ENCODE measurements at places on chromosomes 5 and 9.

GRCh38 chr9:131525643-131526565, 5.2 kb downstream of the UCK1 start:
- DNase-seq, result no peak

DNA sequence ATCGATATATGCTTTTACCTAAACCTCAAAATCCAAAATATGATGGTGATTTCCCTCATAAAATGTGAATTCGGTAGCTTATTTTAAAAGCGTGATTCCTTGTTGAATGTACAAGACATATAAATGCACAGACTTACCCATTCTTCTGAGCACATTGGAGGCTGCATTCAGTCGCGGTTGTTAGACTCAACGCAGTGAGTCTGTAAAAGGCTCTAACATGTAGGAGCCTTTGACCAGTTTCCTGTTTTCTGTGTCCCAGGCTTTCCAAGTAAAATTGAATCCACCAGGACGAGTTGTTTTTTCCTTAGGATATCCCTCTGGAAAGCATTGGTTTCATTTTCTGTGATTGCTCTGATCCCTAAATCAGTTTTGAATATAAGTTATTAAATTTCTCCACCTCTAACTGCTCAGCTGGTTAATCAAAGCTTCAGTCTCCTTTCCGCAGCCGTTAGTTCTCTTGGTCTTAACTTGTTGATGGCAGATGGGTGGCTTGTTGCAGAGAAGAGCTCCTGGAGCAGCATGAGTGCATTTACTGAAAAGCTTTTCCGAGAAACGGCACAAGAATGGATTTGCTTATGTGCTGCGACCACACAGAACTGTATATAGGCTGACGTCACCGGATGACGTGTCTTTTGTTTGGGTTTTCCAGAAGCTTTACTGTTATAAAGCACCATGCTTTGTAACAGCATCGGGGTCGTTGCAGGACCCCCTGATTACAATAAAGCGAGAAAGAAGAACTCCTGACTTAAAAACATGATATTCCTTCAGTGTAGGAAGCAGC, at the start of gene LRRTM2:
Gene LRRTM2, minus strand, starts transcription at position 565 of the 781 bp plus-strand sequence. Its CDS starts 424 bp downstream, at position 141.
- no peak for DNase-seq

DNA sequence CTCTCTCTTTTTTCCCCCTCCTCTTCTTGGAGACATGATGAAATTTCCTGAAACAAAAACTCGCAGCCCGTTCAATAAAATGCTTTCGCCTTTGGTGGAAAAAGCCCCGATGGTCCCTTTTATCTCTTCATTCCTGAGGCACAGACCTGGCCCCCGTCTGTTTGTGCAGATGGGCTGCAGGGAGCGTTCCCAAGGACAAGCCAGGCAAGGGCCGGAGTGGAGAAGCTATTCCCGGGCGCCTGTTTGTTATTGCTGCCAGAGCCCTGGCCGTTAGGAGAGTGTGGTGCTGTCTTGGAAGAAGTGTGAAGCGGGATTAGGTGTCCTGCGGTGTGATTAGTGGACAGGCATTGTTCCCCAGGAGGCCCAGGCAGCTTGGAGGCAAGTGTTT, 71.9 kb downstream of the SMIM23 start:
- no peak for DNase-seq

GRCh38 chr5:158792976-158793375, 306.7 kb downstream of the EBF1 start:
- DNase-seq, result no peak

DNA sequence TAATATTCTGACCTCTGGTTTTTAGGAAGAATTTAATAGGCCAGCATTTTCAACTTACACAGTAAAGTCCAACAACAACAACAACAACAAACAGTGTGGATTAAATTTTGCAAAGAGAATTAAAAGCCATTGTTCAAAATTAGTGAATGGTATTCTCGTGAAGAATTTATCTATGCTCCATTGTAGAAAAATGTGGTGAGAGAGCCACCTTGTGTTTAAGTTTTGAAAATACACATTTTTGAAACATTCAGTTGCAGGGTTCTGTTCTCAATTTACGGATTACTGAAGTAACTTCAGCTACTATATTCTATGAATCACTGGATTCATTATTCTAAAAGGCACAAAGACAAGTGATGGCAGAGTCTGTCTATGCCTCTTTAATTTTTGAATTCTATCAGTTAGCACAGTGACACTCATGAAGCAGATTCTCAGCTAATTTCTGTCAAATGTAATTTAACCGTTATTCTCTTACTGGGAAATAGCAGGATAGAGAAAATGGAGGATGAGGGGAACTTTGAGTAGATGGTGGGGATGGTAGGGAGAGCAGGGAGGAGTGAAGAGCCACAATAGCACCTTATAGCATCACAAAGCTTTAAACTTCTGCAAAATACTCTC, 11.0 kb downstream of the CCDC152 start:
- no peak for DNase-seq

- DNase-seq, result no peak
These were observed 157.6 kb upstream of the RAI14 start for GRCh38 chr5:34498572-34498971.

DNA sequence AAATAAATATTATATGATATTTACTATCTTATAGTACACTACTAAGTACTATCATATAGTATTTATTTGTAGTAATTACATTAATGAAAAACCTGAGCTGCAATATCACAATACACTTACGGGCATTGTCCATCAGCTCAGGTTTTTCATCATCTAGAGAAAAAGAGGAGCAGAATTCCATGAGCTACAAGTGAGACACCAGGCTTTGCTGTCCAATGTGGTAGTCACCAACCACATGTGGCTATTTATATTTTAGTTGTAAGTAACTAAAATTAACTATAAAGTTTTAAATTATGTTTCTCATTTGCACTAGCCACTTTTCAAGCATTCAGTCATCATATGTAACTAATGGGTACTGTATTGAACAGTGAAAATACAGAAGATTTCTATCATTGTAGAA, 13.8 kb upstream of the NRG2 start:
- no peak for DNase-seq

All from HS-27A (cell line).